GM13977 (cell line): ENCODE measurements at places on chromosomes 16 and 17.
A peak's percentile ranks its signal among the peaks of the same experiment; 100 is the strongest.

DNA sequence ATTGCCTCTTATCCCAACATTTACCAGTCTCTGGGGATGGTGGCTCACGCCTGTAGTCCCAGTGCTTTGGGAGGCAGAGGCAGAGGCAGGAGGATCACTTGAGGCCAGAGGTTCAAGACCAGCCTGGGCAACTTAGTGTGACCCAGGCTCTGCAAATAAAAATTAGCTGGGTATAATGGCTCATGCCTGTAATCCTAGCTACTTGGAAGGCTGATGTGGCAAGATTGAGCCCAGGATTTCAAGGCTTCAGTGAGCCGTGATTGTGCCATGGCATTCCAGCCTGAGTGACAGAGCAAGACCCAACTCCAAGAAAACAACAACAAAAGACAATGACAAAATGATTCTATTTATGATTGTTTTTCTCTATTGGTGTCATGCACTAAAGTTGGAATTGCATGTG, 244.9 kb downstream of the RBFOX1 start:
- DNase-seq: no peak

DNA sequence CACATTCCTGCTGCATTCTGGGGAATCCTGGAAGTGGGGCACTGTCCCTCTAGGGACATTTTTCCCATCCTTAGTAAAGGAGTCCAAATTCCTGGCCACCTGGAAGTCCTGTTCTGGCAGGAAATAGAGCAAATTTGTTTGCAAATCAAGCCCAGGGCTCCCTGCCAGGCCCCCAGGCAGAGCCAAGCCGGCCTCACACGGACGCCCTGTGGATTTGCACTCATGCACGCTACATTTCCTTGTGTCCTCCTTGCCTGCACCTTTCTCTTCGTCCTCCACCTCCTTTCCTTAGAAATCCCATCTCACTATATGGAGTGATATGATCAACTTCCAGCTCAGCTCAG, 7.0 kb upstream of the CALB2 start:
- no peak for DNase-seq

DNA sequence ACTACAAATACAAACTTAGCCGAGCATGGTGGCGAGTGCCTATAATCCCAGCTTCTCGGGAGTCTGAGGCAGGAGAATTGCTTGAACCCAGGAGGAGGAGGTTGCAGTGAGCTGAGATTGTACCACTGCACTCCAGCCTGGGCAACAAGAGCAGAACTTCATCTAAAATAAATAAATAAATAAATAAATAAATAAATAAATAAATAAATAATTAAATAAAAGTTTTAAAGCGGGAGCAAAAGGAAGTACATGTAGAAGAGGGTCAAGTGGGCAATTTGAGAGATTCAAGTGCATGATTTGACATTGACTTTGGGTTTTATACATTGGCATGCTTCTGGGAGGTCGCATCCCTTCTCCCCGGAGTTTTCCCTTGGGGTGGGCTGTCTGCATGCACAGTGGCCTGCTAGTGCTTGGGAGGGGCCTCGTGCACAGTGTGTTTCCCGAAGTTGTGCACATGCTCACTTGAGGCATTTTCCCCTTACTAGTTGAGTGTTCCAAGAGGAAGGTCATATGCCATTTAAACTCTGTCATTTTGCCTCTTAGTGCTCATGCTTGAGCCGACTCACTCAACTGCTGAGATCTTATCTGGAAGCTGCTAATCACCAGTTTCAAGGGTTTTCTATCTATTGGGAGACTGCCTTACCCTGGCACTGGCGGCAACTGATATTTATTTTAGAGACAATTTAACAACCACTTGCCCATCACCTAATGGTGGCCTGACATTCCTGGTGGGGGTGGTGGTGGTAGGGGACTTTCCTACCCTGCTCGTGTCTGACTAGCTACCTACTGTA, 193.2 kb upstream of the MPHOSPH6 start:
- DNase-seq: no peak

GRCh38 chr16:17237350-17237944, 233.3 kb downstream of the XYLT1 start:
- no peak for DNase-seq

GRCh38 chr17:80647746-80648145, 103.1 kb downstream of the RPTOR start:
- DNase-seq: no peak

DNA sequence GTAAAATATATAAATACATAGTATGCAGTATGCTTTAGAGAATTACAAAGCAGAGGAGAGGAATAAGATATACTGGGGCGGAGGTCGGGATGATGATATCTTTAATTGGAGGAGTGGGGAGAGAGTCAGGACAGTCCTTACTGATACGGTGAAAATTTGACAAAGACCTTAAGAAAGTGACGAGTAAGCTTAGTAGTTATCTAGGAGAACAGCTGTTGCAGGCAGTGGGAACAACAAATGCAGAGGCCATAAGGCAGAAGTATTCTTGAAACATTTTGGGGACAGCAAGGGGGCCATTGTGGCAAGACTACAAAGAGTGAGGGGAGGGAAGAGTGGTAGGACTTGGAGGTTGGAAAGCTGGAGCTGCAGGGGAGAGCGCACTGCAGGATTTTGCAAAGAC, 22.3 kb upstream of the CDC6 start:
- DNase-seq: no peak

- DNase-seq: peak; percentile 17
Observed at GRCh38 chr16:6643080-6643686, 689.5 kb upstream of the RBFOX1 start.

DNA sequence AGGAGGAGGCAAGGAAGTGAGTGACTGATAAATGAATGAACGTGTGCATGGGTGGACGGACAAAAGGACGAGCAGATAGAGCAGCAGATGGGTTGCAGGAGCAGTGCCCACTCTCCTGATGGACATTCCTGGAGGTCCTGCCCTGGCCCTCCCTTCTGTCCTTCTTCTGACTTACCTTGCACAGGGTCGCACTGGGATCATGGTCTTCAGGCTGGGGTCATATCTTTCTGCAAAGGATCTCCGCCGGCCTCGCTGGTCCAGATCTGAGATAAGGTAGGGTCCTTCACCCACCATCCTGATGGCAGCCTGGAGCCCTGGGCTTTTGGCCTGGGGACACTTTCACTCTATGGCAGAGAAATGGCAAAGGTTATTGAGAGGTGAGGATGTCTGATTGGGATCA, 9.7 kb downstream of the ABCC12 start:
- DNase-seq: no peak

GRCh38 chr17:61149862-61150362, 249.7 kb upstream of the TBX2 start:
- DNase-seq: no peak

GRCh38 chr17:19800571-19800970, 52.5 kb upstream of the ALDH3A1 start:
- no peak for DNase-seq

DNA sequence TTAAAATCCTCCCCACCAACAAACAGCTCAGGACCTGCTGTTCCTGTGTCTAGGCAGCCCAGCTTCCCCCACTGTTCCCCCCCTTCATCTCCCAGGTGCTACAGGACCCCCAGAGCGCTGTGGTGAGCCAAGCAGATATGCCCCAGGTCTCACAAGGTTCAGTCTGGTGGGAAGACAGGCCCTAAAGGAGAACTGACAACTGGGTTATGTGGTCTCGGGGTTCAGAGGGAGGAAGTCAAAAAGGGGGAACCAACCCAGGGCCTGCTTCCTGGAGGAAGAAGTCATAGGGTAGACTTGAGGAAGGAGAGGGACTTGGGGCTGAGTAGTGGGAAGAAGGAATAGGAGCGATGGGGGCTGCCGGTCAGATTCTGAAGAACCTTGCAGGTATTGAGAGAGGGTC, 2.6 kb downstream of the RIPOR1 start:
- DNase-seq: no peak

DNA sequence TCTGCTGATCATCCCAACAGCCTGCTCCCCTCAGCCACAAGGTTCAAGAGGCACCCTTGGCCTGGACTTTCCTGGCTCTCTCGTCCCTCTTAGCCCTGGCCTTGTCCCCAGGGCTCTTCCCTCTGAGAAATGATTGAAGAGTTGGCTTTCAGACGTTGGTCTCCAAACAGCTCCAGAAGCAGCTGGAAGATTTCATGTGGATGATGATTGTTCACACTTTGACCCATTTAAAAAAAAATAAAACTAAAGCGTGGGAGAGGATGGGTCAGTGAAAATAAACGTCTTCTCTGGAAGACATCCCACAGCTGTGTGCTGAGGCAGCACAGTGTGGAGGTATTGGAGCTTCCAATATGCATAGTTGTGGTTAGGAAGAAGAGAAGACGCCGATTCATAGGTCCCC, 54.7 kb upstream of the CDH11 start:
- no peak for DNase-seq

DNA sequence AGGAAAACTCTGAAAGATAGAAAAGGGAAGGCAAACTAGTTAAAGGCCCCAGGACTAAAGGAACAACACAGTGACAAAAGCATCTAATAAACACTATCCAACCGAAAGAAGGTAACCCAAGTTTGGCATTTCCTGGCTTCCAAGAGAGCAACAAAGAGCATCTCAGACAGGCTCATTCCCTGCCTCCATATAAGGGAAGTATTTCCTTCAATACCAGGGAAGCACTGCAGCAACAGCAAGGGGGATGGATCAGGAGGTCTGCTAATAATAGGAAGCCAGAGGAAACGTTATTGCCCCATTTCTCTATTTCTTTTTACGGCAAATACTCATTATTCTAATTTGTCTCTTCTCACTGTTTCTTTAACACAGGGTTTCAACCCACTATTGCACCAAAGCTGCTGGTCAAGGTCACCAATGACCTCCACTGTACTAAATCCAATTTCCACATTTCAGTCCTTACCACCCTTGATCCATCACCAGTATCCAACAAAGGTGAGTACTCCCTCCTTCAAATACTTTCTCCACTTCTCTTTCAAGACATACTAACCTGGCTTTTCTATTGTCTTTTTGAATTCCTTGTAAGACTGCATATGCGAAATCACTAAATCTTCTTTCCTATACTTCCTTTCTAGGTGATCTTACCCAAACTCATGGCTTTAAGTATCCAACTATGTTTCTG, 86.1 kb downstream of the KANSL1 start:
- DNase-seq: no peak

GRCh38 chr17:49316258-49316570, 45.8 kb downstream of the ZNF652 start:
- no peak for DNase-seq

- DNase-seq: no peak
Observed at GRCh38 chr16:67280090-67281015, 1.0 kb downstream of the PLEKHG4 start.

DNA sequence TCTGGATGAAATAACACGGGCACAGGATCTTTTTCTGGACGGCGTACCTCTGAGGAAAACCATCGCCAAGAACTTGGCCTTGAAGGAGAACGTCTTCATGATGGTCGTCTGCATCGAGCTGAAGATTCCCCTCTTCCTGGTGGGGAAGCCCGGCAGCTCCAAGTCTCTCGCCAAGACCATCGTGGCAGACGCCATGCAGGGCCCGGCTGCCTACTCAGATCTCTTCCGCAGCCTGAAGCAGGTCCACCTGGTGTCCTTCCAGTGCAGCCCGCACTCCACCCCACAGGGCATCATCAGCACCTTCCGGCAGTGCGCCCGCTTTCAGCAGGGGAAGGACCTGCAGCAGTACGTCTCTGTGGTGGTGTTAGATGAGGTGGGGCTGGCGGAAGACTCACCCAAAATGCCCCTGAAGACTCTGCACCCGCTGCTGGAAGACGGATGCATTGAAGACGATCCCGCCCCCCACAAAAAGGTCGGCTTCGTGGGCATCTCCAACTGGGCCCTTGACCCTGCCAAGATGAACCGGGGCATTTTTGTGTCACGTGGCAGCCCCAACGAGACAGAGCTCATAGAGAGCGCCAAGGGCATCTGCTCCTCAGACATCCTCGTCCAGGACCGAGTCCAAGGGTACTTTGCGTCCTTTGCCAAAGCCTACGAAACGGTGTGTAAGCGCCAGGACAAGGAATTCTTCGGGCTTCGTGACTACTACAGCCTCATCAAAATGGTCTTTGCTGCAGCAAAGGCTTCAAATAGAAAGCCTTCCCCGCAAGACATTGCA, 68.3 kb upstream of the ENDOV start:
- no peak for DNase-seq

GRCh38 chr17:9279893-9280292, 258.6 kb downstream of the NTN1 start:
- DNase-seq: no peak

- no peak for DNase-seq
Observed at GRCh38 chr17:59355702-59356325, 24.4 kb downstream of the YPEL2 start.

- peak; percentile 62 for DNase-seq
Observed at GRCh38 chr17:73952480-73953205, 250.8 kb upstream of the RPL38 start.

DNA sequence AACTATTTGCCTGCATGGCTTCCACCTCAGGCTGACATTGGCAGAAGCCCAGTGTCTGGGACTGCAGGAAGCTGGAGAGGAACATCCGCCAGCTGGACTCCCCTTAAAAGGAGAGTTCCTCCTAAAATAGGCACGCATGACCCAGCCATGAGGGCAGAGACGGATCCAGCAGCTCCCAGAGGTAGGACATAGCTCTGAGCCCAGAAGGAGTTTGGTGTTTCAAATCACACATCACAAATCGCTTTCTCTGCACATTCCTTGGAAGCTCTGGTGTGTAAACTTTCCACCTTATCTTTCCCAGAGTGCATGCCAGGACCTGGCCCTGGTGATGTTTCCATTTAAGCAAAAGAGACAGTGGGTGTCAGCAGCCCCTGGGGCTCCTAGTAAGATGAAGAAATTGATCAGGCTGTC, 231.1 kb upstream of the CDH5 start:
- no peak for DNase-seq

DNA sequence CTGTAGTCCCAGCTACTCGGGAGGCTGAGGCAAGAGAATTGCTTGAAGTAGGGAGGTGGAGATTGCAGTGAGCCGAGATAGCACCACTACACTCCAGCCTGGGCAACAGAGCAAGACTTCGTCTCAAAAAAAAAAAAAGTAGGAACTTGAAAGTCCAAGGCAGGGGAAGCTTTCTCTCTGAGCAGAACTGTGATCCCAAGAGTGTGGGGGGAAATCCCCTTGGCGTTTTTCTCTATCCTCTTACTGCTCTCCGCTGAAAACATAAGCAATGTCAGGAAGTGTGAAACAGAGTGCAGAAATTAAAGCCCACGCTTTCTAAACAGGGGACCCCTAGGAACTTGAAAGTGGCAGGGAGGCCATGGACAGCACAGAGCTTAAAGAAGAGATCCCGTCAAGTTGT, 9.8 kb upstream of the CMTM3 start:
- DNase-seq: no peak
